Left cardiac atrium (tissue), 4 donors: ENCODE measurements at places on chromosomes 1 and 21. TPM values are rescaled to one million over a fixed set of nuclear protein-coding genes. Genes with fewer than 3 reads are reported as not detected.
A peak's percentile ranks its signal among the peaks of the same experiment; 100 is the strongest.

GRCh38 chr1:206472454-206472853 is 2.2 kb downstream of the IKBKE start:
- peak; percentile 62 for DNase-seq

DNA sequence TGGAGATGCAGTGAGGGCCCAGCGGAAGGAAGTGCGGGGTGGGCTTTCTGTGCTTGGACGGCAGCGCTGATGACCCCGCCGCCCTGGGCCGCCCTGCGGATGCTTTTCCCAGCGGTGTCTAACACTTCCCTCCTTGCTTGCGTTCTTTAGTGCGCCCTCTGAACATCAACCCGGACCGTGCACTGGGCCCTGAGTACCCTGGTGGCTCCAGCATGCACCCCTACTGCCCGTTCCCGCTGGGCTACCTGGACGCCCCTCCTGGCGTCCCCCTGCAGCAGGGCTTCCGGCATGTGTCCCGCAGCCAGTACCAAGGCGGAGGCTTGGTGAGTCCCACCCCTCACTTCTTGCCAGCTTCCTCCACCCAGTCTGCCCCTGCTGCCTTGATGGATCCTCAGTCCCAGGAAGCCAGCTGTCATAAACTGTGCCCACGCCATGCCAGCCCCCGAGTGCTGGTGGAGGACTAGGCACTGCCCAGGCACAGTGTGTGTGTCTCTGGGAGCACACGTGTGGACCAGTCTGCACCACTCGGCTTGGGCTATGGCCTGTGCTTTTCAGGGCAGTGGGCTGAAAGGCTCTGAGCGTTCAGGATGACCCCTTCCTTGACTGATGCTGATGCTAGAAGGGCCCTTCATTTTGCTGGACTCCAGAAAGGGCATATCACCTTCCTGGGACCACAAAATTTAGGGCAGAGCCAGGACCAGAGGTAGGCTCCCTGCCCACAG is 2.3 kb downstream of the DMRTB1 start:
- DNase-seq = no peak

The PEX11B gene
- total RNA-seq = 20.3 TPM

- DNase-seq = no peak
These were observed 178.1 kb upstream of the RUNX1 start for GRCh38 chr21:35226968-35227744.

GRCh38 chr1:168842916-168843315 is 113.9 kb upstream of the DPT start:
- no peak for DNase-seq

- DNase-seq = peak; percentile 27
These were observed at the start of gene GNG4 for GRCh38 chr1:235649368-235650163. Gene GNG4, minus strand, starts transcription at chr1:235649784. Its CDS starts 65,946 bp downstream, at chr1:235583838.

GRCh38 chr1:38451541-38451993 is 405.0 kb upstream of the POU3F1 start:
- peak; percentile 27 for DNase-seq

GRCh38 chr1:69455718-69456117 is 112.0 kb upstream of the LRRC7 start:
- DNase-seq = no peak

DNA sequence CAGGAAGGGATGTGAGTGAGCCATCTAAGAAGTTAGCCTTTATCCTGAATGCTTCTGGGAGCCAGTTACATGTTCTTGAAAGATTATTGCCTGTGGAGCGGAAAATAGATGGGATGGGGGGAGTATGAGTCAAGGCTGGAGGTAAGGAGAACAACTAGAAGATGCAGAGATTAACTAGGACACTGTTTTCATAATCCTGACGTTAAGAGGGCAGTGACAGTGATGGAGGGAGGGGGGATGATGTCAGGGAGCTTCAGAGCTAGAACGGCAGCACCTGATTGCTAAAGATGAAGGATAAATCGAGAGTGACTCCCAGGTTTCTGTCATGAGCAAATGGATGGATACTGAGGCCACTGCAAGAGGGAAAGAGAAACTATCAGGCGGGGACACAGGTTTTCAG is 10.0 kb upstream of the RCSD1 start:
- no peak for DNase-seq

The F5 gene
- 20.9 TPM for total RNA-seq

- peak; percentile 24 for DNase-seq
These were observed 44.9 kb downstream of the PAFAH2 start for GRCh38 chr1:25952841-25953401.

GRCh38 chr1:156483397-156483796 is 17.2 kb downstream of the MEF2D start:
- no peak for DNase-seq

DNA sequence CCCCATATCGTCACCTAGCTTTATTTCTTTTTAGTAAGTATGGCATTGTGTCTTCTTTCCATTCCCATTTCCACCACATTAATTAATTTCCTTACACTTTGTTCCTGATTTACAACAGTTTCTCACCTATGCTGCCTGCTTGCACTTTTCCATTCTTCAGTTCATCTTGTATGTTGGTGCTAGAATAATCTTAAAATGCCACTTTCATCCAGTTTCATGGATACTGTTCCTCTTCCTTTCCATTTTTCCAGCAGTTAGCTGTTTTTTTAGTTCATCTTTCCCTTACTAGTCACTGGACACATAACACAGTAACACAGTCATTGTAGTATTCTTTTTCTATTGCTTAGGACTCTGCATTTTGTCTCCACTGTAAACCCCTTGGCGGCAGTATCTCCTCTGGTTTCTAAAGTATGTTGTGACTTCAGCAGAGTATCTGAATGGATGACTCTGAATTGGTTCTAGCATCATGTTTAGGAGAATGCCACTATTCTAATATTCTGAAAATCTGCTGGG is 2.1 kb downstream of the CDC7 start:
- DNase-seq = no peak

- DNase-seq = peak; percentile 75
These were observed 102.8 kb downstream of the RHOU start for GRCh38 chr1:228837817-228838716.

- no peak for DNase-seq
These were observed 32.2 kb upstream of the MPZL1 start for GRCh38 chr1:167689567-167689920.

GRCh38 chr21:25528515-25528914 is 78.8 kb downstream of the MRPL39 start:
- DNase-seq = no peak

GRCh38 chr1:67771152-67771551 is 62.1 kb downstream of the GNG12 start:
- no peak for DNase-seq

GRCh38 chr1:22733643-22734042 is 23.0 kb downstream of the EPHB2 start:
- DNase-seq = no peak

DNA sequence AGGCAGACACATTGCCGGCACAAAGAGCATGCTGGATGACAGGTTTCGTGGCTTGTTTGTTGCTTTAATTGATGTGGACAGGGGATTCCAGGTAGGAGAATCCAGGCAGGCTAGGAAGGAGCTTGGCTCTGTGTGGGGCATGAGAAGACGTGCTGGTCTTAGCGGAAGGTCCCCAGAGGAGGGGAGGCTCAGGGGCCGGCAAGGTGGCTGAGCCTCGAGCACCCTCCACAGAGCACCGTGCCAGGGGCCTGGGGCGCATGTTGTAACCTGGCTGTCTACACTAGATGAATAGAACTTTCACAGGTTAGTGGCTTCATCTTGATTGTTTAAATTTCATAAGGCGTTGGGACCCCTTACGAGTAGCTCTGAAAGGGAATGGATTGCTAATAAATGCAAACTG is 223.1 kb downstream of the CAMTA1 start:
- DNase-seq = no peak

The CLEC20A gene
- not detected for total RNA-seq

The CFAP45 gene
- 1.6 TPM for total RNA-seq

The SLC2A5 gene
- 2.0 TPM for total RNA-seq

The TNFRSF1B gene
- total RNA-seq = 28.5 TPM

- no peak for DNase-seq
These were observed 575.6 kb downstream of the AGBL4 start for GRCh38 chr1:49448200-49448599.

DNA sequence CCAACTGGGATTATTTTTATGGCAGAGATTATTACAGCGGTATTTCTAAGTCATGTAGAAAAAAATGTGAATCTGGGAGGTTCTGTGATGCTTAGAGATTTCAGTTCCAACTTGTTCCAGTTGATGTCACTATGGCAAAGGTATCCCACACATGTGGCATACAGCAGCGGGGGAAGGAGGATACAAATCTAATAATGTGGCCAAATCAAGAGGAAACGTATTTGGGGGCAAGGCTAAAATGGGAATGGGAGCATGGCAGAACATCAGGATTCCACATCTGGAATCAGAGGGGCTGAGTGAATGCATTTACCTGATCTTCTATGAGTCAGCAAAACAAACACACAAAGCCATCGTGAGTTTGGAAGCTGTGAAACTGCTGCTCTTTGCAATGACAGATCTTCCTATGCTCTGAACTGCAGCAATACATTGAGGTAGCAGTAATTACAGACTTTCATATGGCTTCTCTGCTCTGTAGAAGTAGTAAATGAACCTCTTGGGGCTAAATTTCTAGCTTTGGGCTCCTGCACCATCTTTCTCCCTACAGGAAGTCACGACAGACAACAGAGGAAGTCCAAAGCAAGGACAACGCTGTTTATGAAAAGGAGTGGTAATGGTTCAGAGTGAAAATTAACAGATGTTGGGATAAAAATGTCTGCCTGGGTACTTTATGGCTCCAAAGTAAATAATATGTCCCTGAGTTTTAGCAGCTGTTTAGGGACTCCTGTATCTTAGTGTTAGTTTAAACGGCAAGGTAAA is 55.5 kb downstream of the GABPA start:
- DNase-seq = no peak

DNA sequence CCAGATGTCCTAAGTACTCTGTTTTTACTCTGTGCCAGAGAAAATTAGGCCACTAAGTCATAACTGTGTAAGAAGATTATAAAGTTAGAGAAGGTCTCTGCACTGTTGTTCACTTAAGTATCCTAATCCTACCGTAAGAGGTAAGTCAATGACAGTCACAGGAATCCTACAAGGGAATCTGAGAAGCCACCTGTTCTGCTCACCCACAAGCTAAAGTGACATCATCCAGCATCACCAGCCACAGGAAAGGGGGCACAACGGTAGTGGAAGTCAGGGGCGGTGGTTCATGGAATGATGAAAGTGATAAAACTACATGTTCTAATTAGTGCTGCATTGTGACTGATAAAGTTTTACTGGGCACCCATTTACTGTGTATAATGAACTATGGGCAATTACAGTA is 92.7 kb downstream of the PLD5 start:
- DNase-seq = no peak

DNA sequence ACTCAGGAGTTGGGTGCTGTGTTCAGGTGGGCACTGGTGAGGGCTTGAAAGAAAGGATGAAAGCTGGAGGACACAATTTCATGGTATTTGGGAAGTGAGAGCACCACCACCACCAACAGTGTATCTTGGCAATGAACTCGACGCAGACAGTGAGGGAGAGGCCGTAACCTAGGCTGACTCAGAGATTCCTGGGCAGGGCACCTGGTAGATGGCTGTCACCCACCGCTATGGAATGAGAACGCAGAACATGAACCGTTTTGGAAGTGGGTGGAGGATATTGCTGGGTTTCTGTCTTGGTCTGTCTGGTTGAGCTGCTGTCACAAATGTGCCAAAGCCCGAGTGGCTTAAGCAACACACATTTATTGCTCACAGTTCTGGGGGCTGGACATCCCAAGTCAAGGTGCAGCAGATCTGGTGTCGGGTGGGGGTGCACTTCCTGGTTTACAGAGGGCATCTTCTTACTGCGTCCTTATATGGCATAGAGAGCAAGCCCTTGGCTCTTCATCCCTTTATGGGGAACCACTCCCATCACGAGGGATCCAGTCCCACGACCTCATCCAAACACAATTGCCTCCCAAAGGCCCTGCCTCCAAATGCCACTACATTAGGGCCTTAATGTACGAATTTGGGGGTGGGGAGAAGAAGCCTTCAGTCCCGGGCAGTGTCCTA is 246.3 kb downstream of the SIPA1L2 start:
- no peak for DNase-seq

DNA sequence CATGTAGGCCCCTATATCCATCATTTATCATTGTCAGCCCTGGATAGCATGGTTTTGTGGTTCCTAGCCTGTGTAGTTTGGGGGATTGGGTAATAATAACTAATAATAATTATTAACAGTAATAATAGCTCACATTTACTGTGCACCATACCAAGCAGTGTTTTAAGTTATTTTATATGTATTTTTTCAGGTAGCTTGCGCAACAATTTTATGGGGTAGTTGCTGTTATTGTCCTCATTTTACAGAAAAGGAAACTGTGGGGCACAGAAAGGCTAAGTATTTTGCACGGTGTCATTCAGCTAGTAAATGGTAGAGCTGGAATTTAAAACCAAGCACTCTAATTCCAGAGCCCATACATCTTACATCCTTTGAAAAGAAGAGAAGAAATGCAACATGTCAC is 179.8 kb downstream of the HS2ST1 start:
- DNase-seq = no peak

DNA sequence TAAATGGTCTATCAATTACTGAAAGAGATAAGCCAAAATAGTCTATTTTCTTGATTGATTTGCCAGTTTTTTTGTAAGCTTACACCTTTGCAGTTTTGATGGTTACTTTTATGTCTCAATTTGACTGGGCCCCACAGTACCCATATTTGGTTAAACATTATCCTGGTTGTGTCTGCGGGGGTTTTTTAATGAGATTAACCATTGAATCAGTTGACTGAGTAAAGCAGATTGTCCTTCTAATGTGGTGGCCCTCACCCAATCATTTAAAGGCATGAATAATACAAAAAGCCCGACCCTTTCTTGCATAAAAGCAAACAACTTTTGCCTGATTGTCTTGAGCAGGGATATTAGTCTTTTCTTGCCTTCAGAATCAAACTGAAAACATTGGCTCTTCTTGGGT is 650.0 kb upstream of the RGS18 start:
- no peak for DNase-seq

GRCh38 chr1:45922374-45922773 is 119.0 kb downstream of the MAST2 start:
- peak; percentile 42 for DNase-seq

The DYRK3 gene
- total RNA-seq = 12.4 TPM

DNA sequence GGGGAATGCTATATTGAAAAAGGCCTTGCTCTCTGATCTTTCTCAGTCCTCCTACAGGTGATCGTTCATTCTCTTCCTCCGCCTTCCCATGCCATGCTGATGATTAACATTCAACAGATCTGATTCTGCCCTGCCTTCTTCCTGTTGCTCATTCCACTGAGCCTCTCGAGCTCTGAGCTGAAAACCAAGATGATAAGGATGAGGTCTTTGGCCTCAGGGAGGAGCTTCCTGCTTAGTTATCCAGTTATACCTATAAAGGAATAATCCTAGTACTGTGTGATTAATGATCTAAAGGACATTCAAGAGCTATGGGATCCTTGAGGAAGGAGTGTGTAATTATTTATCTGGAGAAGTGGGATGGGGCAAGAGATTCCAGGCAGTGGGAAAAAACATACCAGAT is 25.2 kb upstream of the MAP3K7CL start:
- DNase-seq = no peak

DNA sequence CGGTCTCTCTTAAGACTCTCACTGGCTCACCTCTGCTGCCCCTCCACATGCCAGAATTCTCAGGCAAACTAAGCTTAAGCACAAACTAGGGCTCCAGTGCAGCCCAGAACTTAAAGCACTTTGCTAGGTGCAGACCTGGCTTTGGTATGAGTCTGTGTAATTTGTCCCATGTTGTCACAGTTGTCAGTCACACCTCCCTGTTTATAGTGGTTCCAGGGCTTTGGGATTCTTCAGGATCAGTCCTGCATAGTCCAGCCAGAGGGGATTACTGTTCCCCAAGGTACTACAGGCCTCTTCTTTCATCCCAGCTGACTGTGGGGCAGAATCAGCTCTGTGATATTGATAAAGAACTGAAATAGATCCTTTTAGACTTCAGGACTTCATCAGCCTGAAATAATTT is 105.0 kb upstream of the UBE2U start:
- DNase-seq = no peak

The GIPC2 gene
- 1.9 TPM for total RNA-seq
